ENCODE measurements at places on chromosomes 7 and 10. TPM values are rescaled to one million over a fixed set of nuclear protein-coding genes. Genes with fewer than 3 reads are reported as not detected.
A peak's percentile ranks its signal among the peaks of the same experiment; 100 is the strongest.

GRCh38 chr7:45869426-45869825 is 3.5 kb downstream of the CCDC201 start:
- no peak for DNase-seq

DNA sequence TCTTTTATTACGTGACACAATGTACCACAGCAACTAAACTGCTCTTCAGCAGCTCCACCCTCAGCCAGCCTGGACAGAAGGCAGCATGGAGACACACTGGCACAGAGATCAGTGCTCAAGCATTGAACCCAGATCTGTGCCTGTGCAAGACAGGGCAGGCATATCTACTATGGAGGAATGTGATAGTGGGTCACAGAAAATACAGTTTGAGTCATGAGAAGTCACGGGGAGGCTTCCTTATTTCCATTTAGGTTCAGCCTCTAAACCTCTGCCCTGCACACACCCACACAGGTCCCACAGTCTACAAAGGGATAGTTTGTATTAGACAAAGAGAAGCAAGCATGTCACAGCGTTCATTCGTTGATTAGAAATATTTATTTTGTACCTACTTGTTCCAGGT is 187.4 kb upstream of the AGR3 start:
- no peak for DNase-seq

- DNase-seq: no peak
These were observed 58.3 kb downstream of the DOCK4 start for GRCh38 chr7:112147793-112148361.

GRCh38 chr7:79199266-79199665 is 254.2 kb downstream of the MAGI2 start:
- no peak for DNase-seq

DNA sequence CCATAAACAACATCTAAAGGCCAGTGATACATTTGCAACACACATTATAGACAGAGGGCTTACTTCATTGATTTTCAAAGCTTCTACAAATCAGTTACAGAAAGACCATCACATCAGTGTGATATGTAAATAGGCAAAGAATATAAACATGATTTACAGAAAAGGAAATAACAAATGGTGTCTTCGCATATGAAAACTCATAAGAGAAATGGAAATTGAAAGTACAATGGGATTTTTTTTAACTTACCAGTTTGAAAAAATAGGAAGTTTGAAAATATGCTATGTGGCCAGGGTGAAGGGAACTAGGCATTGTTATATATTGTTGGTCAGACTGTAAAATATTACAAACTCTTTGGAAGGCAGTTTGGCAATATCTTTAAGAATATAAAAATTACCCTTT is 27.3 kb downstream of the SEC23IP start:
- DNase-seq: no peak

- DNase-seq: peak; percentile 22
These were observed at the start of gene ADCYAP1R1 for GRCh38 chr7:31051598-31052486. ADCYAP1R1 (plus strand) TSS chr7:31052308; CDS start chr7:31063265, 10,957 bp downstream.

DNA sequence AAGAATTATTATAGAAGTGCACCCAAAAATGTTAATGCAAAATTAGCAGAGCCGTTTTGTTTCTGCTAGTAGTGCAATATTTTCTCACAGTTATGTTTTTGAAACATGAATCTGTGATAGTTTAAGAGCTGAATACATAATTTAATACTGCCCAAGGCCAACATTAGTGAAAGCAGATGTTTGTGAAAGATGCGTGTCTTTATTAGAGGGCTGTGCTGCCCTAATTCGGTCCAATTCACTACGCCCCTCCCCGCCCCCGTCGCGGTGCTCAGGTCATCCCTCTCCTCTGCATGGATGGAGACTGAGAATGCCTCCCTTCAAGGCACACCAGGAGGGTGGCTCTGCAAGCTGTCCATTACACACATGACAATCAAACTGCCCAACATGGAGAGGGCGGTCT is 172.0 kb downstream of the TEX36 start:
- DNase-seq: no peak

GRCh38 chr10:96380821-96381220 is 22.0 kb upstream of the OPALIN start:
- no peak for DNase-seq

DNA sequence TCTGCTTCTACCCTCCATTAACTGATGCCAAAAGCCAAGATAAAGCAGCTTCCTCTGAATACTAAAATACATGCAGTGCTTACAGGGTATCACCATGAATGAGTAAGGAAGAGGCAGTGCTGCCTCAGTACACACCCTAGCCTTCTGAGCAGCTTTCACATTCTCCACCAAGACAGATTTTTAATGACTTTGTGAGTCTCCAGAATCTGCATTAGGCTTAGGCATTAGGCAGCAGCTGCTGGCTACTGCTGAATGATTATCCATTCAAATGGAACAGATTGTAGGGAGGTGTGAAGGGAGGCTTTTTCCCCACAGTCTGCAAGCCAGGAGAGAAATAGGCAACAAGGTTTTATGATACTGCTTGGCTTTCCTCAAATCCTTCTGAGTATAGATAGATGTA is 1226.7 kb upstream of the LRRN3 start:
- no peak for DNase-seq

DNA sequence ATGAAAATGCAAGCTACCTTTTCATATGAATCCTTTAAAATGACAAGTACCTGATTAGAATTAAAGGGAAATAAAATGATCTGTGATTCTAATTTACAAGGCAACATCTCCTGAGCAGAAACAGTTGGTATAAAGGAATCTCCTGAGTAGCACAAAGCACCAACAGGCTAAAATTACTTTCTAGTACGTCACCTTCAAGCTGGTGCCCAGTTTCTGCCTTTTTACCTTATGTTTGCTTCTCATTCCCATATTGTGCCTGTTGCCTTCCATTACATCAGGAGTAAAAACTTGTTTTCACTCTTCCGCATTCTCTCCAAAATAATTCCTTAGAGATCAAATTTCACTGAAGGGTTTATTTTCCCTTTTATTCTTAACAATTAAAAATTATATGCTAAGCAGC is 587.1 kb upstream of the KCND2 start:
- DNase-seq: no peak

DNA sequence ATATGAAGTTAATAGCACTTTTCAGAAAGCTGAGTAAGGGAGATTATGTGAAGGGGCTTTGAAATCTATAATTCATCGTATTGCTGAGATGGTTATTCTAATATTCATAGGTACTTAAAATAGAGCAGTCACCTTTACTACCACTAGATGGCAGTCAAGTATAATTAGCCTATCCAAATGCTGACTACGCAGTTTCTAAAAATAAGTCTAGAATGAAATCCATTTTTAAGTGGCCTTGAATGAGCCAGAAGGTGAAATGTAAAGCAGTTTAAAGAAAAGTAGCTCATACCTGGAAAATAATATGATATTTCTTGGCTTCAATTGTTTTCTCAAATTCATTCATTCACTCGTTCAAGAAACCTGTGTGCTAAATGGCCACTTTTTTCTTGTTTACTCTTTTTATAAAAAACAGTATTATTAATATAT is 1277.1 kb downstream of the GATA3 start:
- DNase-seq: peak; percentile 54

DNA sequence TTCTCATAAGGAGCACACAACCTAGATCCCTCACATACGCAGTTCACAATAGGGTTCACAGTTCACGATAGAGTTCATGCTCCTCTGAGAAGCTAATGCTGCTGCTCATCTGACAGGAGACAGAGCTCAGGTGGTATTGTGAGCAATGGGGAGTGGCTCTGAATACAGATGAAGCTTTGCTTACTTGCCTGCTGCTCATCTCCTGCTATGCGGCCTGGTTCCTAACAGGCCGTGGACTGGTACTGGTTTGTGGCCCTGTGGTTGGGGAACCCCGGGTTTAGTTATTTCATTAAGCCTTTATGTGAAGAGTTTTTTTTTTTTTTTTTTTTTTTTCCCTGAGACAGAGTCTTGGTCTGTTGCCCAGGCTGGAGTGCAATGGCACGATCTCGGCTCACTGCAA is 19.4 kb downstream of the SLK start:
- no peak for DNase-seq

GRCh38 chr7:54189330-54189729 is 352.8 kb upstream of the VSTM2A start:
- no peak for DNase-seq

GRCh38 chr7:38679419-38679818 is 48.2 kb upstream of the AMPH start:
- no peak for DNase-seq

GRCh38 chr10:98249134-98249533 is 18.9 kb downstream of the LOXL4 start:
- DNase-seq: no peak

DNA sequence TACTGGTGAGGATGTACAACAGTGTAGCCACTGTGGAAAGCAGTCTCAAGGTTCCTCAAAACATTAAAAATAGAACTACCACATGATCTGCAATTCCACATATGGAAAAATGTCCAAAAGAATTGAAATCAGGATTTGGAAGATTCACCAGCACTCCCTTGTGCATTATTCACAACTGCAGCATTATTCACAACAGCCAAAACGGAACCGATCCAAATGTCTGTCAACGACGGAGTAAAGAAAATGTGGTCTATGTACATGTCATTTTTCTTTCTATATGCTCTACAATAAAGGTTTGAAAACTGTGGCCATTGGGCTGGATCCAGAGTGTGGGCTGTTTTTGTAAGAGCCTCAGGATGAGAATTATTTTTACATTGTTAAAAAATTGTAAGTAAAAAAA is 1206.1 kb upstream of the CELF2 start:
- no peak for DNase-seq

- DNase-seq: no peak
These were observed 915.4 kb upstream of the AUTS2 start for GRCh38 chr7:68682910-68683309.

- DNase-seq: no peak
These were observed 6.7 kb upstream of the SMNDC1 start for GRCh38 chr10:110311357-110311949.

GRCh38 chr10:30384701-30385201 is 35.7 kb upstream of the MTPAP start:
- peak; percentile 31 for DNase-seq

DNA sequence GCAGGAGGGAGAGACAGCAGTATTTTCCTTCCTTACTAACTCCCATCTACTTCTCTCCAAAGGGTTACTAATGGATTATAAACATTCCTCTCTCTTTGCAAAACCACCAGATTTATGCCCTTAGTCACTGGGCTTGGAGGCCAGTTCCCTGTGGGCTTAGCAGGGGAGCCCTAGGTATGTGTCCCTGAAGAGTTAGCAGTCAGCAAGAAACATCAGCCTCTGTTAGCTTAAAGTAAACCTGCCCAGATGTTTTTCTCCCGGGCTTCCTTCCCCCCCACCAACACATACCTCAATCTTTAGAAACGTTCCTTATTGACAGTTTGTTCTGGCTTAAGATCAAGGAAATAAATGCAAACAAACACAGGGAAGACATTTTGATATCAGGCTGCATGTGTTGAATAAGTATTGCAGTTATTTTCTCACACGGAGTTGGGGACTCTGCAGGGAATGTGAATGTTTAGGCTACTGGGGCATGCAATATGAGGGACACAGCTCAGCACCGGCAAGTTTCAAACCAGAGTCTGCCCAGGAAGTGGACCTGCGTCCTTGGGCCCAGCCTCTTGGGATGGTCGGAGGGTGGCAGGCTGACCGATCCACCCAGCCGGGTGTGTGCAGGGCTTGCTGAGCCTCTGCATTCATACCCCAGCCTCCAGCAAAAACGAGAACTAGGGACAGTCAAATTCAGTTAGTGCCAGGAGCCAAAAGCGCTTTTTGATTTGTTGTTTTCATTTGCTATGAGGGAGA is 252.0 kb upstream of the GRB10 start:
- no peak for DNase-seq

- no peak for DNase-seq
These were observed 503.8 kb downstream of the INHBA start for GRCh38 chr7:41199136-41199535.

DNA sequence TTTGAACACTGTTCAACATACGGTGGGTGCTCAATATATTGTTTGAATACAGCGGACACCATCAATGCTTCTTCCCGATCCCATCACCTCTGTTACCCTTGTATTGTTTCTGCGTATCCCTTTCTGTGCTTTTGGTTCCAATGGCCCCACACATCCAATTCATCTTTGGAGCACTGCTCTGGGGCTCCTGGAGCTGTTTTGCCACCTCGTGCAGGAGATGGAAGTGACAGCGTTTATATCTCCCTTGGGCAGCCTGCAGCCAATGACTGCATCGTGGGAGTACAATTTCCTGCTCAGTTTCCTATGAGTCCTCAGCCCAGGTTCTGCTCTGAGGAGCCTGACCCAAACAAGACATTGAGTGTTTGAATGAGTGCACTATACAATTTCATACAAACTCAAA is 50.2 kb upstream of the PIK3CG start:
- DNase-seq: no peak

DNA sequence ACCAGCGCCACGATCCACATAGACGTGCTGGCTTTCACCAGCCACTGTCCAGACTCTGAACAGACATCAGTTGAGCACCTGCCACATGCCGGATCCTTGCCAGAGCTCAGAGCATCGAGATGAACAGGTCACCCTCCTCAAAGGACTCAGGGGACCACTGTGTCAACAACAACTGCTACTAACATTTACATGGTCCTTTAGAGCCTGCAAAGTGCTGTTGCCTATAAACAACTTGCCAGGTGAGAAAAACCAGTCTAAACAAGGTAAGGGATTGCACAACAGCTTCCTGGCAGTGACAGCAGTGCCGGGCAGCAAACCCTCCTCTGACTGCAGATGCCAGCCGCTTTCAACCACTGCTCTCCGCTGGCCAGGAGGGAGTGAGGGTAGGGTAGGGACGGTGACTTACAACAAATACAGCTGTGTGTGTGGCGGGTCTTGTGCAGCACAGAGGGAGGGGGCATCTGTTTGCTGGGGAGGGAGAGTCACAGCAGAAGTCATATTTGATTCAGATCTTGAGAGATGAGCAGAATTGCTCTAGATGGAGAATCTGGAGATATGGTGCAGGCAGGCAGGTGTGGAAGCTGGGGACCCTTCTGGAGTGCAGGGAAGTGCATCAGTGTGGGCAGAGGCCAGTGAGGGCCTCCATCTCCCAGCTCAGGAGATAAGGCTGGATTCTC is 32.8 kb upstream of the RHEB start:
- DNase-seq: peak; percentile 45

DNA sequence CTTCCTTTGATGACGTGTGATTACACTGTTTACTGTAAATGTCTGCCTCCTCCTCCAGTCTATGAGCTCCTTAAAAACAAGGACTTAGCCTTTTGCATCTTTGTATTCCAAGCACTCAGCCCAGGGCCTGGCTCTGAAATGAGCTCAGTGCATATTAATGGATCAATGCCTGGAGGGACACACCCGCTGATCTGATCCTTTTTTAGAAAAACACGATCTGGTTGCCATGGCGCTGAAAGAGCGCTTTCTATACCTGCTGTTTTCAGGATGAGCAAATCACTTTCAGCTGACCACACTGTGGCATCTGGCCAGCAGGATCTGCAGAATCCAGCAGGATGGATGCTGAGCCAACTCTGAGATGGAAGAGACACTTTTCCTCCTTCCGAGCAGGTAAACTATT is 37.8 kb upstream of the GARS1 start:
- DNase-seq: no peak

- no peak for DNase-seq
These were observed 77.8 kb downstream of the JAZF1 start for GRCh38 chr7:28102797-28103196.

Gene AKR1C1
- polyA plus RNA-seq: 10.8 TPM

Gene CACNA2D1
- 18.6 TPM for polyA plus RNA-seq

Gene ABCB8
- polyA plus RNA-seq: 20.6 TPM

Gene HTR5A
- not detected for polyA plus RNA-seq

Gene AASS
- 33.6 TPM for polyA plus RNA-seq

Gene RBP4
- 0.76 TPM for polyA plus RNA-seq

Gene NAT16
- 0.12 TPM for polyA plus RNA-seq

Gene TEX36
- polyA plus RNA-seq: not detected

Gene ASB10
- not detected for polyA plus RNA-seq

Gene CAMK1D
- polyA plus RNA-seq: 4.6 TPM

Gene DPYSL4
- polyA plus RNA-seq: 12.8 TPM

Data from right lung (tissue), 10 donors.